ENCODE measurements at places on chromosomes 12 and 14.

GRCh38 chr12:15735837-15736615 is 53.2 kb downstream of the EPS8 start:
- no peak for DNase-seq

- DNase-seq: no peak
Measured at GRCh38 chr14:104965561-104966231, 12.5 kb downstream of the AHNAK2 start.

DNA sequence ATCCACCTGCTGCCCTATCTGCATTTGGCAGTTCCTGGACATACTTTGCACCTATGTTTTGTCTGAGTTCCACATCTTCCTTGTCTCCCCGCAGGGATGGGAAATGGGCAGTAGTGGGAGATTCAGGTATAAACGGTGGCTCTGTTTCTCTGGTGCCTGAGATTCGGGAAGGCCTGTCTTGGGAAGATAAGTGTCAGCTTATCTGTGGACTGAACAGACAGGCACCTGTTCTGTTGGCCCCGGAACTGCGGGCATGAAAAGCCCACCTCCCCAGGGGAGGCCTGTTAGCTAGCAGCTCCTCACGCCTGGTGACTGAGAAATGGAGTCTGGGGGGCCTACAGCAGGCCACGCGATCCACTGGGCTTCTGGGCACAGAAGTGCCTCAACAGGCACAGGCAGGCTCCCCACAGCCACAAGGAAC is 5.8 kb downstream of the PHB2 start:
- DNase-seq: no peak

DNA sequence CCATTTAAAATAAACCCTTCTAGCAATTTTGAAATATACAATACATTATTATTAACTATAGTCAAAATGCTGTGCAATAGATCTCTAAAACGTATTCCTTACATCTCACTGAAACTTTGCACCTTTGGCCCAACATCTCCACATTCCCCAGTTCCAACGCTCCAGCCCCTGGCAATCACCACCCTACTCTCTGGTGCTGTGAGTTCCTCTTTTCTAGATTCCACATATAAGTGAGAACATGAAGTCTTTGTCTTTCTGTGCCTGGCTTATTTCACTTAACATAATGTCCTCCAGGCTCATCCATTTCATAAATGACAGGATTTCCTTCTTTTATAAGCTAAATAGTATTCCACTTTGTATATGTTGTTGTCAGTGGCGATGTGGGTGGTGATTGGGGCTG is 194.7 kb upstream of the RTL1 start:
- no peak for DNase-seq
